ENCODE measurements at places on chromosomes 4 and X. TPM values are rescaled to one million over a fixed set of nuclear protein-coding genes. Genes with fewer than 3 reads are reported as not detected.

Gene EDNRA
- total RNA-seq: not detected

Gene P2RY10
- total RNA-seq: 2.7 TPM

Gene LGI2
- not detected for total RNA-seq

Gene MAB21L2
- not detected for total RNA-seq

Gene CT45A3
- not detected for total RNA-seq

Data from hematopoietic multipotent progenitor cell (in vitro differentiated cells).